ENCODE measurements at places on chromosomes 13 and 19.

GRCh38 chr13:109668433-109669233, 117.8 kb downstream of the IRS2 start:
- no peak for DNase-seq

- DNase-seq, result peak; percentile 31
These were observed 83.0 kb upstream of the FNDC3A start for GRCh38 chr13:48892688-48893075.

DNA sequence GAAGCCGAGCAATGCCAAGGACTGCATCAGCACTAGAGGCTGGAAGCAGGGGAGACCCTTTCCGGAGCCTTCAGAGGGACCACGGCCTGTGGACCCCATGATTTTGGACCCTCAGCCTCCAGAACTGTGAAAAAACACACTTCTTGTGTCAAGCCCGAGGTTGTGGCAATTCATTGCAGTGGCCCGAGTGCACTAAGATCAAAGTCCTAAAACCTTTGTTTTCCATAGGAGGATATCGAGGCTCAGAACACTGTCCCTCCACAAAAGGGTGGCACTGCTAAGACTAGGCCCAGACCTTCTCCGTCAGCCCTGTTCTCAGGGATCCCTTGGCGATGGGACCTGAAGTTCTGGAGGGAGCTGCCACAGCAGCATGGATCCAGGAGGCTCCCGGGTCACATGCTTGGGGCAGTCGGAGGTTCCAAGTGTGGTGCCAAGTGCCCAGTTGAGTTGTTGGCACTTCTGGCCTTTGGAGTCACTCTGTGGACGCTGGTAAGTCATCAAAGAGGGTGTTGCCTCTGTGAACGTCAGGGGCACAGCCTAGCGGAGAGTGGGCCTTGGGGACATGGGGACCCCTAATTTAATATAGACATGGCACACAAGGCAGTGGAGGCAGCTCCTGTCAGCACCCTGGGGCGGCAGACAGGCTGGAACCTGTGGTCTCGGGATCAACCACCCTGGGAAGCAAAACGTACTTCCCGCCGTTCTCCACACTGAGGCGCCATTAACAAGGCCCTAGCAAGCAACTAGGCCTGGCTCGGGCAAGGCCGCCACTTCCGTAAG, 199.2 kb downstream of the COL4A1 start:
- DNase-seq, result no peak

DNA sequence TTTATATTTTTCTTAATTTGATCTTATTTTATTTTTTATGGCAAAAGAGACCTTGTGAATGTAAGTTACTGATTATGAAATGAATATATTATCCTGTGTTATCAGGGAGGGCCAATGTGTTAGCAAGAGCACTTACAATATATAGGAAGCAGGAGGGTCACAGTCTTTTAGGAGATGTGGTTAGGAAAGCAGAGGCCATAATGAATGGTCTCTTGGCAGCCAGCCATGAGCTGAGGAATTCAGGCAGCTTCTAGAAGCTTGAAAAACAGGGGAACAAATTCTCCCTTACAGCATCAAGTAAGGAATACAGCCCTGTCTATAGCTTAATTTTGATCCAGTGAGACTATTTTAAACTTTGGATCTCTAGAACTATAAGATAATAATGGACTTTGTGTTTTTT, 2374.6 kb downstream of the PCDH9 start:
- DNase-seq, result no peak

DNA sequence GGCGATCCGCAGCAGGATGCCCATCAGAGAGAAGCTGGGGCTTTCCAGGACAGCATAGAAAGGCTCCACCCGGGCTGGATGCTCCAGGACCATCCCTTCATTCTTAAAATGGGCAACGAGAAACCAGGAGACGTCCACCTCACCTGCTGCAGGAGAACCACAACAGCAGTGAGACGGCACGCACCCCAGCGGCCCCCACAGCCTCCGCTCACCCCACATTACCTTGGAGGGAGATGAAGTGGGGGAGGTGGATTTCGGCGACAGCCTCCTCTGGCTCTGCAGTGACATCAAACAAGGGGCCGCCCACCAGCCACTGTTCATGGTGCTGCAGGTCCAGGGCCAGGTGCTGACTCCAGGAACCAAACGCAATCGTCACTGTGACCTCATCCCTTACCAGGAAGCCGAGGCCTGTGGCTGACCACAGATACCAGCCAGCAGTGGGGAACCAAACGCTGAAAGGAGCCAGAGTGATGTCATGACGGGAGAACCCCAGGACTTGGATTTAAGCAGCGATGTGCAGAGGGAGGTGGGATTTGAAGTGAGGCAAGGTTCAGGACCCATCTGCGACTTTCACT, 25.1 kb downstream of the CARD8 start:
- no peak for DNase-seq

DNA sequence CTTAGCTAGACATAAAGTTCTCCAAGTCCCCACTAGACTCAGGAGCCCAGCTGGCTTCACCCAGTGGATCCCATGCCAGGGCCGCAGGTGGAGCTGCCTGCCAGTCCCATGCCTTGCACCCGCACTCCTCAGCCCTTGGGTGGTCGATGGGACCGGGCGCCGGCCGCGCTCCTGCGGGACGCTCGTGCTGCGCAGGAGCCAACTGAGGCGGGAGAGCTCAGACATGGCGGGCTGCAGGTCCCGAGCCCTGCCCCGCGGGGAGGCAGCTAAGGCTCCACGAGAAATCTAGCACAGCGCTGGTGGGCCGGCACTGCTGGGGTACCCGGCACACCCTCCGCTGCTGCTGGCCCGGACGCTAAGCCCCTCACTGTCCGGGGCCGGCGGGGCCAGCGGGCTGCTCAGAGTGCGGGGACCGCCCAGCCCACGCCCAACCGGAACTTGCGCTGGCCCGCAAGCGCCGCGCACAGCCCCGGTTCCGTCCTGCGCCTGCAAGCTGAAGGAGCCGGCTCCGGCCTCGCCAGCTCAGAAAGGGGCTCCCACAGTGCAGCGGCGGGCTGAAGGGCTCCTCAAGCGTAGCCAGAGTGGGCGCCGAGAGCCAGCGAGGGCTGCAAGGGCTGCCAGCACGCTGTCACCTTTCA, 5.8 kb downstream of the PARP4 start:
- DNase-seq, result no peak

DNA sequence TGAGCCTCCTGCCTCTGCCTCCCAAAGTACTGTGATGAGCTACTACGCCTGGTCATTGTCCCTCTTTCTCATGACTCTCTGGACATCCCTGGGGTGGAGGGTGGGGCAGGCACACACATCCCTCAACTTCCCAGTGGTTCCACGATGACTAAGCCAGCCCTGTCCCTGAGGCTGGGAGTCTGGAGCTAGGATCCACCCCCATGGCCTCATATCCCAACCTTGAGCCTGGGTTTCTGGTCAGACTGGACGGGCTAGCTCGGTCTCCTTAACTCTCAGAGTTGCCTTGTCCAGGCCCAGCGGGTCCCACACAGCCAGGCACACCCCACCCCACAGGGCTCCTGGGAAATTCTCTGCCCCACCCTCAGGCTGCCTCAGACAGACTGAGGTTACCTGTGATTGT, 19.6 kb downstream of the IER2 start:
- DNase-seq, result no peak

GRCh38 chr13:50901701-50902100, 7.9 kb upstream of the RNASEH2B start:
- DNase-seq, result no peak

GRCh38 chr19:39038098-39038497, 5.7 kb upstream of the FBXO27 start:
- DNase-seq, result peak; percentile 18

DNA sequence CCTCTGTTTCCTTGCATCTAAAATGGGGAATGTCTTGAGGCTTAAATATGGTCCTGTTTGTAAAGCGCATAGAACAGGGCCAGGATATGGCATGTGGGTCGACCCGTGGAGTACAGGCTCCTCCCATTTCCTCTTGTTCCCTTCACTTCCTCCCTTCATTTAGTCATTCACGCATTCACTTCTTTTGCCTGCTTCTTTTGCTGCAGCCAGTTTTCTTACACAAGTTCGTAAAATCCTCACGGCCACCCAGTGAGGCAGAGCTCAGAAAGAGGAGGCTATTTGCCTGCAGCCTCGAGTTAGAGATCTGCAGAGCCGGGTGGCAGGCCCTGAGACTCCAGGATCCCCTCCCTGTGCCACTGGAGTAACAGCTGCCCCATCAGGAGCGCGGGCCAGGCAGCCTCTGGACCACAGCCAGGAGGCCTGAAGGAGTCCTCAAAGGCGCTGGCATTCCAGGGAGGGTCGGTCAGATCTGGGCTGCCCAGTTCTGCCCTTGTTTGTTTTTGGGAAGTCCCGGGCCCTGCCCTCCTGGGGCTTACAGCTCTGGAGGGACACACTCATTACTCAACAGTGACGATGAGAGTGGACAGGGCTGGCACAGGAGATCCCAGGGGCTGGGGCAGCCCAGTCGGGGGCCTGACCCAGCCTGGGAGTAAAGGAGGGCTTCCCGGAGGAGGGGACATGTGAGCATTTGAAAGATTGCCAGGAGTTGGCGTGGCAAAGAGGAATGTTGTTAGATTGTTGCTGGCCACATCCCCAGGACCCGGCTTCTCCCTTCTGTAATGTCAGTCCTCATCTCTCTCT, 4.6 kb downstream of the PPP5C start:
- DNase-seq, result peak; percentile 91

DNA sequence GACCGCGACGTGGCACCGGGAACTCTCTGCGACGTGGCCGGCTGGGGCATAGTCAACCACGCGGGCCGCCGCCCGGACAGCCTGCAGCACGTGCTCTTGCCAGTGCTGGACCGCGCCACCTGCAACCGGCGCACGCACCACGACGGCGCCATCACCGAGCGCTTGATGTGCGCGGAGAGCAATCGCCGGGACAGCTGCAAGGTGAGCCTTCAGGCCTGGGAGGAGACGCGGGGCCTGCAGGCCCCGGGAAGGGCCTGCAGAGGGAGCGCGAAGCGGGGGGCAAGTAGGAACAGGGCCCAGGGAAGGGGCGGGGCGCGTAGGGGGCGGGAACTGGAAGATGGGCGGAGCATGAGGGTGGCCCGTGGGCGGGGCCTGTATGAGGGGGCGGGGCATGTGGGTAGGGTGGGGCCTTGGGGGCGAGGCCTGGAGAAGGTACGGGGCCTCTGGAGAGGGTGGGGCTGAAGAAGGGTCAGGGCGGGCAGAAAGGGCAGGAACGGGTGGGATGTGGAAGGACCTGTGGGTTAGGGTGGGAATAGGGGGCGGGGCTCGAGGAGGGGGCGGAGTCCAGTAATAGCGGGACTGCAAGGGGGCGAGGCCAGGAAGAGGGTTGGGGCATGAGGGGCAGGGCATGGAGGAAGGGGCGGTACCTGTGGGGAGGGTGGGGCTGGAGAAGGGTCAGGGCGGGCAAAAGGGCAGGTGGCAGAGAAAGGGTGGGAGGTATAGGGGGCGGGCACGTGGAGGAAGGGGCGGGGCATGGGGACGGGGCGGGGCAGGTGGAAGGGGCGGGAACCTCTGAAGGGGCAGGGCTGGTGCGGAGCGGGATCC, 2.5 kb downstream of the CFD start:
- DNase-seq, result no peak

GRCh38 chr13:112910616-112911280, 58.3 kb upstream of the MCF2L start:
- no peak for DNase-seq

- DNase-seq, result no peak
These were observed 7.7 kb downstream of the ATP4B start for GRCh38 chr13:113650275-113650674.

DNA sequence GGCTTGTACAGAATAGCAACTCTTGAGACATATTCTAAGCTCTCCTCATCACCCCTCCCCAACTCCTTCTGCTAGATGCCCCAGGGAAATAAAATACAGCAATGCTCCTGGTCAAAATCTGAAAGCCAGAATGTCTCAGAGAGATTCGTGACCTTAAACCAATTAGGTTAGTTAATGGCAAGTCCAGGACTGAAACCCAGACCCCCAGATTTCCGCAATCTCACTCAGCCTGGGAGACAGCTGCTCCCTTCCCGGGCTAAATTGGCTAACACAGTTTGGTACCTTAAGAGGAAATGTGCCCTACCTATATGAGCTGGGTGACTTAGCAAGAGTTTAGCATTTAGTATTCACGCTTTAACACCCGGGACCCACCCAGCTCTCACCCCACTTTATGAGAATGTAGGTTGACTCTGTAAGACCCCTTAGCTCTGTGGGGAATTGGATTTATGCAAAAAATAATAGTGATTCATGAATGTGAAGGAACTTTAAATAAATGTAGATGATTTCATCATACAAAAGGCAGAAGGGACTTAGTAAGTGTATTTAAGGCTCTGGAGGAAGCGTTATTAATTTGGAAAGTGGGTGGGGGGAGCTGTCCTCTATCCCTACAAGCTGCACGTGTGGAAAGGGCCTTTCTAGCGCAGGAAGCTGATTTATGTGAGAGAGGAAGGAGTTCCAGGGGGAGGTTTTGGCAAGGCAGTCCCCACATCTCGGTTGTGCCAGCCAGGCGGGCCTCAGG, 1.1 kb downstream of the DLEU7 start:
- DNase-seq, result no peak

GRCh38 chr13:97212601-97213040, 9.5 kb upstream of the MBNL2 start:
- DNase-seq, result peak; percentile 39

- no peak for DNase-seq
These were observed 366.0 kb upstream of the ZNF507 start for GRCh38 chr19:31979362-31979761.

- DNase-seq, result no peak
These were observed 11.7 kb downstream of the KCTD12 start for GRCh38 chr13:76874479-76874878.

- no peak for DNase-seq
These were observed 8.3 kb downstream of the F7 start for GRCh38 chr13:113113846-113114271.

- DNase-seq, result no peak
These were observed 1.7 kb downstream of the B3GNT8 start for GRCh38 chr19:41425174-41426115.

DNA sequence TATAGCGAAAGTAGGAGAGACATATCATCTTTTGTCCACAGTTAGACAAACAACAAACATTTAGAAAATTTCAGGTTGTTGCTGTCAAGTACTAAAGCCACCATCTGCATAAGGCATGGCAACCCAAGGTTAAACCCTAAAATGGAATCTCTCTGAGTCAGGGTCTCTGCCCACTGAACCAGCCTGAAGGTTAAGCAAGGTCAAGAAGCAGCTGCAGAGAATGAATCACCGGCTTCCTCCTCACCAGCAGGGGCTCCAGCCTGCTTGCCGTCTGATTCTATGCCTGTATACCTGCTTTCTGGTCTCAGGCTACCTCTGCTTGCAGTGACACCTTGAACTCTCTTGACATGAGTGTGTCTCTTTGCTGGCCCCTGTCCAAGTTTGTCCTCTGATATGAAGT, 726.2 kb upstream of the SGCG start:
- DNase-seq, result no peak

DNA sequence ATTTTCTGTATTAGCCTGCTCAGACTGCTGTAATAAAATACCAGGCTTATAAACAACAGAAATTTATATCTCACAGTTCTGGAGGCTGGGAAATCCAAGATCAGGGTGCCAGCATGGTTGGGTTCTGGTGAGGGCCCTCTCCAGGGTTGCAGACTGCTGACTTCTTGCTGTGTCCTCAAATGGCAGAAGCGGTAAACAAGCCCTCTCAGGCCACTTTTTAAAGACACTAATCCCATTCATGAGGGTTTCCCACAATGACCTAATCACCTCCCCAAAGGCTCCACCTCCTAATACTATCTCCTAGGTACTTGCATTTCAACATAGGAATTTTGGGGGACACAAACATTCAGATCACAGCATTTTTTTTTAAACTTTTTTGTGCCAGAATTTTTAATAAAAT, 159.3 kb downstream of the PDS5B start:
- DNase-seq, result no peak

- no peak for DNase-seq
These were observed 71.4 kb upstream of the CLDN10 start for GRCh38 chr13:95480791-95481780.

GRCh38 chr13:37531049-37531448, 67.5 kb downstream of the POSTN start:
- no peak for DNase-seq

All from fibroblast of gingiva (primary cell).